ENCODE measurements at places on chromosomes 12 and 14. TPM values are rescaled to one million over a fixed set of nuclear protein-coding genes. Genes with fewer than 3 reads are reported as not detected.

Gene HECTD4
- 36.6 TPM for total RNA-seq

DNA sequence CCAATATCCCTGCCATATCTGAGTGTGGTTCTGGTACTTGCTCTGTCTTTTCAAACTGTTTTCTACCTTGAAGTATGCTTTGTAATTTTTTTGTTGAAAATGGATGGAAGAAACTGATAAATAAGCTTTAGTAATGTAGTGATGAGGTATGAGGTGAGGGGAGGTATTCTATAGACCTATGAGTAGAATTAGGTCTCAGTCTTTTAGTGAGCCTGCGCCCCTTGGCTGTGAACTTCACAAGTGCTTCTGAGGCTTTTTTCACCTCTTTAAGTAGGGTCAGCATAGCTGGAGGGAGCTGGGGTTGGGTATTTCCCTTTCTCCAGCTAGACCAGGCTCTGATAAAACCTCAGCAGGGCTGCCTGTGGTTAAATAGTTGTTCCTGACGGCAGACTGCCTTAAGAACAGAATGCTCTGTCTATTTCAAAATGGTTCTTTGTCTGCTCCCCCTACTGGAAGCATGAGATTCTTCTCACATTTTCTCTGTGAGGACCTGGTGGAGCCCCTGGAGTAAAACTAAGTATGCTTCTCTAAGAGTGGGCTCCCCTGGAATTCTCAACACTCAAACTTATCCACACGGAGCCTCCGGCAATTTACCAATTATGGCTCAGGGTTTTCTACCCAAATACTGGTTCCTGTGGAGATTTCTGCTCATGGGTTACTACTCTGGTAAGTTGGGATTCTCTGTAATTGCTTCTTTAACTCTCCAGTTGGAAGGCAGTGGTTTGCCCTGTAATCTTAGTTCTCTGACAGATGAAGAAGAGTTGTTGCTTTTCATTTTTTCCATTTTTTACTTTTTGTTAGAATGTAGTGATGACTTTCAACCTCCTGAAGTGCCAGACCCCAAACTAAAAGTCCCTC lies 13.1 kb downstream of the KRT5 start:
- DNase-seq = no peak

DNA sequence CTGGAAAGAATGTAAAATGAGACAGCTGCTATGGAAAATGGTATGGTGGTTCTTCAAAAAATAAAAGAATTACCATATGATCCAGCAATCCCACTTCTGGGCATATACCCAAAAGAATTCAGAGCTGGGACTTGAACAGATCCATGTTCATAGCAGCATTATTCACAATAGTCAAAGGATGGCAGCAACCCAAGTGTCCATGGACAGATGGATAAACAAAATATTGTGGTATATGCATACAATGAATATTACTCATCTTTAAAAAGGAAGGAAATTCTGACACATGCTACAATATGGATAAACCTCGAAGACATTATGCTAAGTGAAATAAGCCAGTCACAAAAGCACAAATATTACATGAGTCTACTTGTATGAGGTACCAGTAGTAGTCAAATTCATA lies 9.1 kb downstream of the RAB2B start:
- DNase-seq = no peak

Gene KLHL33
- not detected for total RNA-seq

Gene ACSM4
- total RNA-seq = not detected

DNA sequence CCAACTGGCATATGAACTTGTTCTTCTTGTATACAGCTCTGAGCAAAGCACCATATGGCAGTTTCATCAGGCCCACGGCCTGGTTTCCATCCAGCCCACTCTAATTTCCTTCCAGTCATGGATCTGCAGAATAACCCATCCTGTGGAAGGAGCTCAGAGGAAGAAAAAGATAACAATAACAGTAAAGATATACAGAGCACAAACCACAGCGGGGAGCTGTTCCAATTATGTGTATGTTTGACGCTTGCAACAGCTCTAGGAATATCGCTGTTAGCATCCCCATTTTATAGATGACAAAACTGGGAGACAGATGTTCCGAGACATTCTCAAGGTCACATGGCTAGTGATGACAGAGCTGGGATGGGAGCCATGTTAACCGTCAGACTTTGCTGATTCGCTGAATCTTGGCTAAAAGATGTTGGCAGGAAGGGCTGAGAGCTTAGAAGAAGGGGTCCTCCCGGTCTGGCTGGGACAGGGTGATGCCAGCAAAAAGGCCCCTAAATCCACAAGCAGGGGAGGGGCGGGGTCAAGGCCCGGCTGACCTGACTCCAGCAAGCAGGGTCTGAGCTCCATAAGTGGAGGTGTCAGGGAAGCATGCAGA lies 34.4 kb upstream of the CIPC start:
- DNase-seq = no peak

Gene RILPL1
- 6.0 TPM for total RNA-seq

DNA sequence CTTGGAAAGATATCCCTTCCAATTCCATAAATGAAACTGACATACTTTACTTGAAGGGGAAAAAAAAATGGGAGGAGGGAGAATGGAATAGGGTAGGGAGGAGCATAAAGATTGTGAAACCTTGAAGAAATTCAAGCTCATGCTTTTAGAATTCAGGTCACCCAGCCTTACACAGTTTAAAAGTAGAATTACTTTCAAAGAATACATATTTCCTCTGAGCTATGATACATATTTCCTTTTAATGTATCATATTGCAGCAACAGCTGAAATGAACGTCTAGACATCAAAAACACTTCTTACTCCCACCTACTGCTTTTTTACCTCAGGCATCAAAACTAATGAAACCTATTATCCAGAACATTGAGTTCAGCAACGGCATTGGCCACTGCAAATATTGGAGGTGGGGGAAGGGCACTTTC lies 156.0 kb downstream of the MED13L start:
- no peak for DNase-seq

DNA sequence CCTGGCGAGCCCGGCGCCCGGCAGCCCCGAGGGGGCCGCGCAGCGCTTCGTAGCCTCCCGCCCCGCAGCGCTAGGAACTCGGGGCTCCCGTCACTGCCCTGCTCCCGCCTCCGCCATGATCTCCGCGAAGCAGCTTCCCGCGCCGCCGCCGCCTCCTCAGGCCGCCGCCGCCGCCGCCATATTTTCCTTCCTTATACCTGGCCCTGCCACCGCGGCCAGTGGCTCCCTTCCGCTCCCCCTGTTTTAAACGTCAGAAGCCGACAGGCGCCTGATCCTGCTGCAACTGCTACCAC lies 286 bp downstream of the PPP4R3A start:
- no peak for DNase-seq

DNA sequence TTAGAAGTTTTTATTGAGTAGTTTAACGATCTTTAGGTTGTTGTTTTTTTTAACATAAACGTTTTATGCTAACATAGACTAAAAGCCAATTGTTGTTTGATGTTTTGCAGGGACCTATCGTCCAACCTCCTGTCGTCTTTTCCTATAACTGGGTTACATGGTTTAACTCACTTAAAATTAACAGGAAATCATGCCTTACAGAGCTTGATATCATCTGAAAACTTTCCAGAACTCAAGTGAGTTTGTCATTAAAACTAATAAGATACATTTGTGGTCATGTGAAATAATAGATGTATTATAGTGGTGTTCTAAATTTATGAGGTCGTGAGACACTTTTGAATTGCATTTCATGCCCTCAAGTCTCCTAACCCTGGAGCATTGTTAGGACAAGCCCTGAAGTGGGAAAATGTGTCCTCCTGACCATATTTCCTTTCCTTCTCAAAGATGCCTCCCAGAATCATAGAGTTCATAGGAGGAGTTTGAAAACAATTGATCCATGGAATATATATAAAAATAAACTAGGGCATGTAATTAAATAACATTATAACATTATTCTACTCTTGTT lies 84.9 kb downstream of the ZFC3H1 start:
- DNase-seq = no peak

- no peak for DNase-seq
Observed at GRCh38 chr14:57833323-57833722, 32.6 kb downstream of the SLC35F4 start.

- no peak for DNase-seq
Observed at GRCh38 chr12:52364901-52365489, 2.3 kb downstream of the KRT85 start.

- no peak for DNase-seq
Observed at GRCh38 chr12:85693093-85693665, 143.0 kb downstream of the RASSF9 start.

- no peak for DNase-seq
Observed at GRCh38 chr12:118727196-118727978, 254.0 kb upstream of the SRRM4 start.

DNA sequence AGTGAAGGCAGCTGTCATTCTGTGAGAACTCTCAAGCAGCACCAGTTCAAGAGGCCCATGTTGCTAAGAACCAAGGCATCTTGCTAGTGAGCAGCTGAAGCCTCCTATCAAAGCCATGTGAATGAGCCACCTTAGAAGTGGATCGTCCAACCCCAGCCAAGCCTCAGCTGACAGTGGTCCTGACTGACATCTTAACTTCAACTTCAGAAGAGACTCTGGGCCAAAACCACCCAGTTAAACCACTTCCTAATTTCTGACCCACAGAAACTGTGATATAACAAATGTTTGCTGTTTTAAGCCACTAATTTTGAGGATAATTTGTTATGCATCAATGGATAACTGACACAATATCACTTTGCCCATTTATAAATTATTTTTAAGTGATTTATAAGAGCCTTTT lies 256.0 kb downstream of the RPAP3 start:
- no peak for DNase-seq

DNA sequence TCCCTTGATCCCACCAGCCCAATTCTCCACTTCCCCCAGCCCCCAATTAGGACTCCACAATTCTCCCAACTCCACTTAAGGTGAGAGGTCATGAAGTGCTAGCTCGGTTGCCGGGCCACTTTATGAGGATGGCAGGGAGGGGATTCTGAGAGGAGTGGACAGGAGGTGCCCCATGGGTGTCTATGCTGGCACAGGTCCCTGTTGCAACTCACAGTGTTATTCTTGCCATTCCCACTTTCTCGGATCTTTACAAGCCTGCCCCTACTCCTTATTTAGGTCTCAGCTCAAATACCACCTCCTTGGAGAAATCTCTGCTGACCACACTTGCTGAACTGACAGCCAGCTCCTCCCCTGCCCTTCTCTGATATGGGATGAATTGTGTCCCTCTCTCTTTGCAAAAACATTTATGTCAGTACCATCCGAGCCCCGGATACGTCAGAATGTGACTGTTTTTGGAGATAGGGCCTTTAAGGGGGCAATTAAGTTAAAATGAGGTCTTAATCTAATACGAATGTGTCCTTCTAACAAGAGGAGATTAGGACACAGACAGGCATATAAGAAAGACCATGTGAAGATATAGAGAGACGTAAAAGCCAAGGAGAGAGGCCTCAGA lies 4.2 kb upstream of the LGALS3 start:
- DNase-seq = no peak

Gene FAIM2
- total RNA-seq = 0.05 TPM

DNA sequence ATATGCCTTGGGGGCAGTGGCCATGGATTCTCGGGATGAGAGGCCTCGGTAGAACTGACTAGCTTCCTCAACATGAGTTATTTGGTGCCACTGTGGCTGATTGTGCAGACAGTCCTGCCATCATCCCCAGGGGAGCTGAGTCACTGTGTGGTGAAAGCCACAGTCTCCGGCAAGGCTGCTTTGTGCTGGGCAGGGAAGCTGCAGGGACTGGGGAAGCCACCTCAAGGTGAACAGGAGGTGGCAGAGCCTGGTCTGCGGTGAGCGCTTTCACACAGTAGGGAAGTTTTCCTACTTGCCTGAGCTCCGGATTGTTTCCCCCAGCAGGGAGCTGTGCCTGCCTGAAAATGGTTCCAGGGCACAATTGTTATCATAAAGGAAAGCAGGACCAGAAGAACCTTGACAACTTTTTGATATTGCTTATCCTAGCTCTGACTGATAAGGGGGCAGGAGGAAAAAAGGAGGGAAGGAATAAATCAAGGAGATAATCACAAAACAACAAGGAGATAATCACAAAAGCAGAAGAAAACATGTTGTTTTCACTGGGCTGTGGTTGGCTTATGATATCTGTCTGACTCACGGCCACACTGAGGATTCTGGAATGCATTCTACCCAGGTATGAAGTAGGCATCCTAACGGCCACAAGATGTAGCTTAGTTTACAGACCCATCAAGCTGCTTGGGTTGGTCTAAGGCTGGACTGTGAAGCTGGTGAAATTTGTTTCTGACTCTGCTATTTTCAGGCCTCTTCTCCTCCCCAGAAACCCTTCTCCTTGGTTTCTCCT lies 32.2 kb upstream of the GNG2 start:
- DNase-seq = peak; percentile 44

DNA sequence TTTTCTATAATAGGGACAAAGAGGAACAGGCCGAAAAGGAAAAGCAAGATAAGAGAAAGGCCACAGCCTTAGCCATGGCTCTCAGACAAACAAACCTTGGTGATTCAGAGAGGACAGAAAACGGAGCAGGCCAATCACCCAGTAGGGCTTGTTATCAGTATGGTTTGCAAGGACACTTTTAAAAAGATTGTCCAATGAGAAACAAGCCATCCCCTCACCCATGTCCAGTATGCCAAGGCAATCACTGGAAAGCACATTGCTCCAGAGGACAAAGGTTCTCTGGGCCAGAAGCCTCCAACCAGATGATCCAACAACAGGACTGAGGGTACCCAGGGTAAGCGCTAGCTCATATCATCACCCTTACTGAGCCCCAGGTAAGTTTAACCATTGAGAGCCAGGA lies 243.8 kb upstream of the BTG1 start:
- DNase-seq = no peak

- no peak for DNase-seq
Observed at GRCh38 chr12:65925626-65926025, 101.3 kb downstream of the HMGA2 start.

GRCh38 chr12:63149909-63150712 lies 890 bp downstream of the AVPR1A start:
- DNase-seq = peak; percentile 9

Gene PTPN21
- total RNA-seq = 0.34 TPM

Gene KRT73
- not detected for total RNA-seq

DNA sequence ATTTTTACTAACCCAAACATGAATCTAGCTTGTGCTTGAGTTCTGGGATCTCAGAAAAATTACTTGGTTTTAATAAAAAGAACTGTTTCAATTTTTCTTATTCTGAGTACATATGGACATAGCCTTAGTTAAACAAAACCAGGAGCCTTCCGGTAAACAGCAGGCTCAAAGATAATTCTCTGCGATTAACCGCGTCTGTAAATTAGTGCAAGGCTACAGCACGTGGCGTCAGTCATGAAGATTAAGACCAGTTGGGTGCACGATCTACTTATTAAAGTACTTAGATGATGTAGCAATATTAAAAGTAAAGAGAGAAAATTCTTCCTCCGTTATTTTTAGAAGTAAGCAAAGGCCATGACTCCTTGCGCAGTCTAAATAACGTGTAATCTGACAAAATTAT lies 700 bp downstream of the KCNJ8 start:
- DNase-seq = no peak

- DNase-seq = no peak
Observed at GRCh38 chr12:49064767-49065152, 4.2 kb upstream of the KMT2D start.

All from activated T-helper 2 cell treated with anti-CD3 and anti-CD28 coated beads, Interferon-gamma antibody, Interleukin-2, Interleukin-4, amounts not matched to agents 10 μg/mL and 5 μg/mL and 100 μg/mL, durations not matched to agents 14 hours and 24 hours and 36 hours (primary cell).